Activated CD4-positive, alpha-beta T cell treated with anti-CD3 and anti-CD28 coated beads for 24 hours (primary cell): ENCODE measurements at places on chromosomes 6 and 20.

DNA sequence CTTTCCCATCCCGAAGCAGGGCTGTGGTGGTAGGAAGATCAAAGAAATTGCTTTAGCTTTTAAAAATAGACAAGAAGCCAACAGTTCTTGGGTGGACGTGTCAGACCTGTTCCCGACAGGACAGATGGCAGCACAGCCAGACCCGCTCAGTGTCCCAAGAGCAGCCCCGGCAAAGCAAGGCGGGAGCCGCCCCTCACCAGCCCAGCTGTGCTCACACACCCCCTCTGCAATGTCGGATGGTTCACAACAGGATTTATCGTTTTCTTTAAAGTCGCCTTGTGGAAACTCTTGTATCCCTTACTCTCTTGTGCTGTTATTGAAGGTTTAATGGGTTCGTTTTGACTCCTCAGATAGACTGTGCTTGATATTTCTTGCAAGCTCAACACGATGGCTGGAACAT, 302.4 kb downstream of the THBS2 start:
- no peak for DNase-seq

DNA sequence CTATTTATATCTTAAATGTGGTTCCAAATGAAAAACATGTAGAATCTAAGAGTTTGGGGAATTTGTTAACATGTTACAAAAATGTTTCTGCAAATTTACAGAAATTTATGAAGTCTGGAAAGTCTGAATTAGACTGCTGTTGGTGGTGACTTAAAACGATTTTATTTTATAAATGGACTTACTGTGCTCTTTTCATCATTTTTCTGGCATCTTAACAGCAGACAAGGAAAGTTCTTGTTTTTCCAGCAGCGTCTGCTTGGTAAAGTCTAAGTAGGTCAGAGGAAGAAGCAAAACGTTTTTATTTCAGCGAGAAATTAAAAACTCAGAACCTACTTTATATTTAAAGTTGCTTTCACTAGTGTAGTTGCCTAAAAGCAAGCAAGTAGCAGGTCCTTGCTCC, 48.6 kb upstream of the COL9A1 start:
- DNase-seq: no peak

- DNase-seq: no peak
These were observed 38.6 kb downstream of the PREX1 start for GRCh38 chr20:48789185-48789668.

GRCh38 chr6:129555206-129555832, 154.7 kb downstream of the ARHGAP18 start:
- no peak for DNase-seq
